Hematopoietic multipotent progenitor cell (in vitro differentiated cells): ENCODE measurements at places on chromosomes 7 and 10.

DNA sequence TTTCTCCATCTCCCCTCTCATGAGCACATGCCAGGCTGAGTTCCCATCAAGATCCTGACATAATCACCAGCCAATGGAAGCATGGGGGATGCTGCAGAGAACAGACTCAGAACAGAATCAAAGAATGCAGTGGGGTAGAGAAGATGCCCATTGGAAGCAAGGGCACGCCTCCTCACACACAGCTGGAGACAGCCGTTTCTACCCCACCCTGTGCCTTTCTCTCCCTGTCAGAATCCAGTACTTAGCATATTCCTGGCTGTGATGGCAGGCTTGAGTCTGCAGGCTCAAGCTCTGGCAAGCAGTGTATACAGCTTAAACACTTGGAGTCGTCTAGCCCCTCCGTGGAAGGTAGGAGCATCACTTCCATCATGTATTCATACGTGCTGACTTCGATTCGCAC lies 867.9 kb downstream of the NRG3 start:
- no peak for DNase-seq

GRCh38 chr7:87129332-87129731 lies 22.9 kb upstream of the DMTF1 start:
- no peak for DNase-seq

- no peak for DNase-seq
Measured at GRCh38 chr10:50341987-50342386, 90.7 kb upstream of the ASAH2 start.

GRCh38 chr7:84637568-84638338 lies 443.2 kb upstream of the SEMA3A start:
- DNase-seq = no peak

GRCh38 chr7:55092975-55093373 lies 74.2 kb downstream of the EGFR start:
- no peak for DNase-seq

DNA sequence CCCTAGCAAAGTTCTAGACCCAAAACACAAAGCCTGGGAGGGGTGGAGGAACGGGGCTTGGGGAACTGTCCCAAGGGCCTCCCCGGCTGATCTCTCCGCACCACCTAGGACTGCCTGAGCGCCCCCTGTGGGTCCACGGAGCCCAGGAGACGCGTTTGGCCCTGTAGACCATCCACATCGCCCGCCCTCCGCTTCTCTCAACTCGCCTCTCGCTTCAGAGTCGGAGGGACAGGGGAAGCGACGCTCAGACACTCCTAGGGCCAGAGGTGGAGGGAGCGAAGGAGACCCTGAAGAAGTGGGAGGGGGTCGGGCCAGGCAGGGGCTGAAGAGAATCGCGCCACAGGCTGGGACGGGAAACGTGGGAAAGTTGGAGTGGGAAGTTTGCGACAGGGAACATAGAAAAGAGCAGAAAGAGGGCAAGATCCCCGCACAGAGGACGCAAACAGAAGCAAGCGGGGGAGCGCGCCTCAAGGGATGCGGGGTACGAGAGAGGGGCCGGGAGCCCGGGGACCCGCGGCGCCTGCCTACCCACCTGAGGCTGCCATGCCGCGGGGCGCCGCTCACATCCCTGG lies 378 bp downstream of the PIK3AP1 start:
- DNase-seq = no peak

- no peak for DNase-seq
Measured at GRCh38 chr10:24209946-24210491, 1.1 kb downstream of the KIAA1217 start.

DNA sequence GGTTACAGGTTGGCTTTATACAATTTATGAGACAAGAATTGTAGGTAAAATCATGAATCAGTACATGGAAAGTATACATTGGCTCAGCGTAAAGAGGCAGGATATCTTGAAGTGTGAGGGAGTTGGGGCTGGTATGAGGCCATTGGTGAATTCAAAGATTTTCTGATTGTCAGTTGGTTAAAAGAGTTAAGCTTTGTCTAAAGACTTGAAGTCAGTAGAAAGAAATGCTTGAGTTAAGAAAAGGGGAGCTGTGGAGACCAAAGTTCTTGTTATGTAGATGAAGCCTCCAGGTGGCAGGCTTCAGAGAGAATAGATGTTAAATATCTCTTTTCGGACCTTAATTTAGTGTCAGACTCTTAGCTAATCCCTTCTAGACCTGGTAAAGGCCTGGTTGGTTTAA lies 341.0 kb downstream of the GALNT17 start:
- DNase-seq = no peak

DNA sequence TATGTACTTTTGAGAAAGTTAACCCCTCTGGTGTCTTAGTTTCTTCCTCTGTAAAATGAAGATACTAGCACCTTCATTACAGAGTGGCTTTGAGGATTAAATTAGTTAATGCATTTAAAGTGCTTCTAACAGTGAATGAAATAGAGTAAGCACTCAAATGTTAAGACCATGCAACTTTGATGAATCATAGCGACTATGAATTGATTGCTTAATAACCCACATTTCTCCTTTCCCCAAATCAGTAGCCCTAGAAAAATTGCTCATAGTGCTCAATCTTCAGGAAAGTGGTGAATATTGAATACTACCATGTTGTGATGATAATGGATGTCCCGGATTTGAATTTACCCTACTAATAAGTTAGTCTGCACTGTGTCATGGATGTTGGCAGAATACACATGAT lies 48.1 kb downstream of the CD36 start:
- no peak for DNase-seq

GRCh38 chr7:26553128-26553527 lies 261.5 kb downstream of the SNX10 start:
- DNase-seq = no peak

DNA sequence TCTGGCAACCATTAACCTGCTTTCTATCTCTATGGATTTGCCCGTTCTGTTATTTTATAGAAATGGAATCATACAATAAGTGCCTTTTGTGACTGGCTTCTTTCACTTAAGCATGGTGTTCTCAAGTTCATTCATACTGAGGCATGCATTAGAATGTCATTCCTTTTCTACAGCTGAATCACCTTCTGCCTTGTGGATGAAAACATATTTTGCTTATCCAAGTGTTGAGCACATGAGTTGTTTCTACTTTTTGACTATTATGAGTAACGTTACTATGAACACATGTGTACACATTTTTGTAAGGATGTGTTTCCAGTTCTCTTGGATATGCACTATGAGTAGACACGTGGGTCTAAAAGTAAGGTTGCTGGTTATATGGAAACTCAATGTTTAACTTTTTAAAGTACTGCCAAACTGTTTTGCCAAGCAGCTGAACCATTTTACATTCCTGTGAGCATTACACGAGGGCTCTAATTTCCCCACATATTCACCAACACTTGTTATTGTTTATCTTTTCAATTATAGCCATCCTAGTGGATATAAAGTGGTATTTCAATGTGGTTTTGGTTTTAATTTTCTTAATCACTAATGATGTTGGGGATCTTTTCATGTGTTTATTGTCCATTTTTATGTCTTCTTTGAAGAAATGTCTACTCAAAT lies 241.3 kb downstream of the FANK1 start:
- no peak for DNase-seq

GRCh38 chr10:103695584-103696005 lies 159.8 kb downstream of the SH3PXD2A start:
- no peak for DNase-seq

DNA sequence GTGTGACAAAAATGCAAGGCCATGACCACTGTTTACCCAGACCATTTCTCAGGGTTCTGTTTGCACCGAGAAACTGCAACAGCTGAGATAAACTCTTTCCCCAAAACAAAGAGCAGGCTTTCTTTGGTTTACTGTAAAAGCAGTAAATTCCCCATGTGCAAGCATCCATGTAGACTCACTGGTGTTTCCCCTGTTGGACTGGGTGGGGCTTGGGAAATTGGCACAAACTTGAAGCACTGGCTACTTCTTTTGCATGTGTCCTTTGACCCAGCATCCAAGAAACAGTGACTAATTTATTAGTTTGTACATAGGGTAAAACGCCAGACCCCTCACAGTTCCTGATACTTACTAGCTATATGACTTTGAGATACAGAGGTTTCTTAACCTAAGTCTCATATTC lies 12.3 kb downstream of the IQUB start:
- no peak for DNase-seq

DNA sequence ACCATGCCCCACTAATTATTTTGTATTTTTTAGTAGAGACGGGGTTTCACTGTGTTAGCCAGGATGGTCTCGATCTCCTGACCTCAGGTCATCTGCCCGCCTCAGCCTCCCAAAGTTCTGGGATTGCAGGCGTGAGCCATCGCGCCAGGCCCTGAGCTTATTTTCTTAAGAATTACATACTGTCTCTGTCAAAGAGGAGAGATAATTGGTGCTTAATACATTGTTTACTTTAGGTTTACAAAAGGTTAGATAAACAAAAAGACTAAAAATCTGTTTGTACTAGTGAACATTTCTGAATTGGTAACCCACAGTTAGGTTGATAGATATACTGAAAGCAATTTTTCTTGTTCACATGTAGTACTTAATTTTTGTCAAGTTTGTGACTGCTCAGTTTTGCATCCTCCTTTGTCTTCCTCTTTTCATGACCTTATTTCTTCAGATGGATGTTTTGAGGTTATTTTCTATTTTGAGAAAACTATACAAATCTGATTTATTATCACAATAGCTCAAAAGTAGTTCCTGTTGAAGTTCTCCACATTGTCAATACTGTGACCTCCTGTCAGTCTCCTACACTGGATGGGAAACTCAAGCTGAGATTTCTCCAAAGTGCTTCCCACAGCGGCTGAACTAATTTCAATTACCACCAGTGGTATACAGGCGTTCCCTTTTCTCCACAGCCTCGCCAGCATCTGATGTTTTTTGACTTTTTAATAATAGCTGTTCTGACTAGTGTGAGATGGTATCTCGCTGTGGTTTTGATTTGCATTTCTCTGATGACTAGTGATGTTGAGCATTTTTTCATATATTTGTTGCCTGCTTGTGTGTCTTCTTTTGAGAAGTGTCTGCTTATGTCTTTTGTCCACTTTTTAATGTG lies 22.5 kb downstream of the HHEX start:
- DNase-seq = no peak

DNA sequence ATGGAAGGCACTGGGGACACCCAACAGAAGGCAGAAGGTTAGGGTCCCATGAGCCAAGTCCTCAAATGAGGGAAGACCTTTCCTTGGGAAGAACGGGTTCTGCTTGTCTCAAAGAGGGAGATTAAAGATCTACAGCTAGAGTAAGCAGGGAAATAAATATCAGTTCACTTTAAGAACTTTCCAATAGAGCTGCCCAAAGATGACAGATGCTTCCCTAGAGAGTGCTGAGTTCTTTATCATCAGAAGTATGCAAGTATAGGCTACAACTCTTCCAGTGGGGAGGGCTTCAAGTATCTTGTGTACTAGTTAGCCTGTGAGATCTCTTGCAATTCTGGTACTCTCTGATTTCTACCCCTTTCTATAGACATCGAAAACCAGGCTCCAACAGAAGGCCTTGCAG lies 39.4 kb downstream of the EMX2 start:
- no peak for DNase-seq

DNA sequence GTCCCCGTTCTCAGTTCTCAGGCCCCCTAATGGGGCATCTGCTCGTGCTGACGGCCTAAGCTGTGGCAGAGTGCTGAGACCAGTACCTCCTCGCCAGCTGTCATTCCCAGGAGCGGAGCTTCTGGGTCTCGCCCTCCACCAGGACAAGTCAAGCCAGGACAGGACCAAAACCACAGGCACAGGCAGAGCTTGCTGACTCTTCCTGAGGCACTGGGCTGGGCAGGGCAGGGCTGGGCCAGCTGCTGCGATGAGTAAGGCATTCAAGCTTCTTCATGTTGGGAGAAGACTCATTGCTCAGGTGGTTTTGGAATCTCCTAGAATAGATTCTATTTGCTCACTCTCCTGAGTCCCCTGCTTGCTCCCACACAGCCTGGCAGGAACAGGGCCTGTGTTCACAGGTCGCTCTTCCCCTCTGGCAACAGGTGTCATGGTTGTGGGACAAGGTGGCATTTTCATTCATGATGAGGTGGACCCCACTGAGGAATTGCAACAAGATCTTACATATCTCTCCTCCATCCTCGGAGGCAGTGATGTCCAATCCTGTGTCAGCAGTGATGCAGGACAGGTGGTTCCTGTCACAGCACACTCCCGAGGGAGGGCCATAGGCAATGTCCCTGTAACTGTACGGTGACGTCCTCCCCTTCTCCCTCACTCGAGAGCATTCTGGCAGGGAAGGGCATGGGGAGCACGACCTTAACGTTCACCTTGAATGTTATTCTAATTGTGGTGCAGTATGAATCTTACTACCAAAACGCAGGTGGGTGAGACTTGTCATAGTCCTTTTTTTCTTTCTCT lies 17.0 kb upstream of the SH3PXD2A start:
- DNase-seq = no peak

DNA sequence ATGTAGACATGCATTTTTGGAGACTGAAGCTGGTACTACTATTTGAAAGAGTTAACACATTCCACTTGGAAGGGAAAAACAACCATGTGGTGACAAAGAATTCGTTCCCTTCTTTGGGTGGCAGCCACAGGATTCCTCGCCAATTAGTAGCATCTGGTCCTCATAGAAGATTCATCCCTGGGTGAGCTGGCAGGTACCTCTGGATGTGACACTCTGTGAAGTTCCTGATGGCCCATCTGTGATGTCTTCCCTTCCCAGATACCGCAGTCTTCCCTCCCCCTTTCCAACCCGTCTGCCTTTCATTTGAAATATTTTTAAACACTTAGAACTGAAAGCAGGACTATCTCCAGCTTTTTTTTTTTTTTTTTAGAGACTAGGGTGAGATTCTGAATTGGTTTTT lies 569.5 kb downstream of the TYW1 start:
- no peak for DNase-seq

DNA sequence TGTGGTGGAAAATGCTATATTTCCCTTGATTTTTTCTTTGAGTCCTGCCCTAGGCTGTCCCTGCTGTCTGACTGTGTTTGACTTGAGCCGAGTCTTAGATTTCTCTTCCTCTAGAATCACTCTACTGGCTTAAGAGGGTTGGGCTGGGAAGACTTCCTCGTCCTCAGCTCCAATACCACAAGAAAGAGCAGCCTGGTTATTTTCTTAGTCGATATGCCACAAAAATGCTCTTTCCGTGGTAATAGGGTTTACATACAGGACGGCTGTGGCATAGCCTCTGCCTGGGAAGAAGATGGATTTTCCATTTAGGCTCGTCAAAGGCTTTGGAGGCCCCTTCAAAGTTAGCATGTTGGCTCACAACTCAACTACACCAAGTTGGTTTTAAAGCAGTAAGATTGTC lies 212.0 kb upstream of the IGFBP3 start:
- DNase-seq = no peak

DNA sequence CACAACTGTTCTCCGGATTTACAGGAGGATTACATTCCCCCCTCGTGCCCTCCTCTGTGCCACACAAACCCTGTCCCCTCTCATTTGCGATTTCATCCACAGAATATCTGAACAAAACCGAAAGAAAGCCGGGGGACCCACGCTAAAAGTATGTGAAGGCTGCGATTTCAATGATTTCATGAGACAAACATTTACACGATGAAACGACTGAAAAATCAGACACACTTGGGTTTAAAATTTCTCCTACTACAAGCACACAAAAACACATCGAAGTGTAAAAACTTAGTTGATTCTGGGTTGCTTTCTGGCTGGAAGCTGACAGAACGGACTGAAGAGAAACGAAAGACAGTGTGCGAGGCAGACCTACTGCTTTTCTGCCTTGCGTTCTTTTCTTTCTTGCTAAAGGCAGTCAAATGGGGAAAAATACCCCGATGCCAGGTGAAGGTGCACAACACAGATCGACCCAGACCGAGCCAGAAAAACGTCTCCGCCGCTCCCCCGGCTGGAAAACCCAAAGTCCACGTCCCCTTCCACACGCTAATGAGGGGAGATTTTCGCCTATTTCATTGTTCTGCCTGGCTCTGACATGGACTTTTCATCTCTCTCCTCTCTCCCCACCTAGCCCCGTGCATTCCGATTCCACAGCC lies 1.2 kb downstream of the HIPK2 start:
- DNase-seq = no peak
